ENCODE measurements at places on chromosomes 3 and 15. TPM values are rescaled to one million over a fixed set of nuclear protein-coding genes. Genes with fewer than 3 reads are reported as not detected.

Gene GLDN
- under 0.01 TPM for total RNA-seq

Gene BOC
- 5.3 TPM for total RNA-seq

GRCh38 chr3:12719541-12719940 lies 39.5 kb downstream of the TMEM40 start:
- H3K36me3 ChIP-seq = no peaks in the 10 kb centered on the region
- H3K27me3 ChIP-seq = no peaks in the 10 kb centered on the region
- 0 out of 2 replicates have a peak overlapping the region, but pooled peaks have one; percentile 28 for H3K4me3 ChIP-seq
- DNase-seq = no peak
- no peak overlapping the region for H3K27ac ChIP-seq

GRCh38 chr3:168095611-168096209 lies at the start of gene GOLIM4:
GOLIM4 (minus strand) TSS chr3:168095924; CDS start chr3:168095285, 639 bp downstream.
- DNase-seq = peak; percentile 97
- H3K4me3 ChIP-seq = peak within 1 kb of the TSS; percentile 74
- no peaks in the 10 kb centered on the region for H3K27me3 ChIP-seq
- H3K4me1 ChIP-seq = peaks cover 7% of the 10 kb centered on the region
- peak within 1 kb of the TSS; percentile 90 for H3K27ac ChIP-seq

- H3K36me3 ChIP-seq = no peaks in the 10 kb centered on the region
- H3K27me3 ChIP-seq = no peaks in the 10 kb centered on the region
- H3K27ac ChIP-seq = peak overlapping the region; percentile 86
- peaks cover 2% of the 10 kb centered on the region for H3K4me1 ChIP-seq
Observed at GRCh38 chr3:36679384-36680200, 84.8 kb downstream of the DCLK3 start.

GRCh38 chr15:40255033-40255432 lies 16.2 kb downstream of the PAK6 start:
- H3K4me3 ChIP-seq = no peak overlapping the region
- peaks cover 52% of the 10 kb centered on the region for H3K27me3 ChIP-seq
- no peaks in the 10 kb centered on the region for H3K36me3 ChIP-seq
- no peak overlapping the region for H3K27ac ChIP-seq
- H3K4me1 ChIP-seq = peaks cover 3% of the 10 kb centered on the region

DNA sequence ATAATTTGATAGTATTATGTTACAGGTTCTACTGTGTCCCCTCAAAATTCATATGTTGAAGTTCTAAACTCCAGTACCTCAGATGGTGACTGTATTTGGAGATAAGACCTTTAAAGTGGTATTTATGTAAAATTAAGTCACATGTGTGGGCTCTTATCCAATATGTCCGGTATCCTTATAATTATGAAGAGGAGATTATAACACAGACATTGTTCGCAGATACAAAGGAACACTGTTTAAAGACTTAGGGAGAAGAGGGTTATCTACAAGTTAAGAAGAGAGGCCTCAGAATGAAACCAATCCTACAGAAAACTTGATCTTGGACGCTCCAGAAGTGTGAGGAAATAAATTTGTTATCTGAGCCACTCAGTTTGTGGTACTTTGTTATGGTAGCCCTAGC lies 50.9 kb downstream of the DPH6 start:
- H3K4me1 ChIP-seq = 0 out of 2 replicates have a peak, but pooled peaks cover 2% of the 10 kb centered on the region
- no peak overlapping the region for H3K4me3 ChIP-seq
- no peaks in the 10 kb centered on the region for H3K36me3 ChIP-seq

DNA sequence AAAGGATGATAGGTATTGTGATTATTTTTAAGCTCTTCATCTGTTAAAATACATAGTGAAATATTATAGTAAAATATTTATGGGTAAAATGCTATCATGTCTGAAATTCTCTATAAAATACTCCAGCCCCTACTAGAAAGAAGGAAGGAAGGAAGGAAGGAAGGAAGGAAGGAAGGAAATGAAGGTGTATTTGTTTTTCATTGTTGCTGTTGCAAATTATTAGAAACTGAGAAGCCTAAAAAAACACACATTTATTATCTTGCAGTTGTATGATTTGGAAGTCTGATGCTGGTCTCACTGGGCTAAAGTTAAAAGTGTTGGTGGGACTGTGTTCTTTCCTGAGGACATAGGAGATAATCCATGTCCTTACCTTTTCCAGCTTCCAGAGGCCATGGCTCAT lies 47.6 kb upstream of the CLSTN2 start:
- H3K36me3 ChIP-seq = no peaks in the 10 kb centered on the region
- DNase-seq = no peak
- no peaks in the 10 kb centered on the region for H3K27me3 ChIP-seq
- no peaks in the 10 kb centered on the region for H3K4me1 ChIP-seq
- H3K27ac ChIP-seq = no peak overlapping the region

DNA sequence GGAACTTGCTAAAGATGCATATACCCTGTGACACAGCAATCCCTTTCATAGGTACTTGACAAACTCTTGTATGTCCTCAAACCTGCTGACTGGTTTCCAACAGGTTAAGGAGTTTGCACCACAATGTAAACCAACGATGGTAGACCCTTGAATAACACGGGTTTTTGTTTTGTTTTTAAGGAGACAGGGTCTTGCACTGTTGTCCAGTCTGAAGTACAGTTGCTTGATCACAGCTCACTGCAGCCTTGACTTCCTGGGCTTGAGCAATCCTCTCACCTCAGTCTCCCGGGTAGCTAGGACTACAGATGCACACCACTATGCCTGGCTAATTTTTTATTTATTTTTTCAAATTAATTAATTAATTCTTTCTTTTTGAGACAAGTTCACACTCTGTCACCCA lies 23.3 kb downstream of the SIN3A start:
- H3K4me1 ChIP-seq = peaks cover 6% of the 10 kb centered on the region
- H3K27me3 ChIP-seq = no peaks in the 10 kb centered on the region
- DNase-seq = no peak
- no peak overlapping the region for H3K4me3 ChIP-seq
- H3K27ac ChIP-seq = no peak overlapping the region
- peaks cover 21% of the 10 kb centered on the region for H3K36me3 ChIP-seq

DNA sequence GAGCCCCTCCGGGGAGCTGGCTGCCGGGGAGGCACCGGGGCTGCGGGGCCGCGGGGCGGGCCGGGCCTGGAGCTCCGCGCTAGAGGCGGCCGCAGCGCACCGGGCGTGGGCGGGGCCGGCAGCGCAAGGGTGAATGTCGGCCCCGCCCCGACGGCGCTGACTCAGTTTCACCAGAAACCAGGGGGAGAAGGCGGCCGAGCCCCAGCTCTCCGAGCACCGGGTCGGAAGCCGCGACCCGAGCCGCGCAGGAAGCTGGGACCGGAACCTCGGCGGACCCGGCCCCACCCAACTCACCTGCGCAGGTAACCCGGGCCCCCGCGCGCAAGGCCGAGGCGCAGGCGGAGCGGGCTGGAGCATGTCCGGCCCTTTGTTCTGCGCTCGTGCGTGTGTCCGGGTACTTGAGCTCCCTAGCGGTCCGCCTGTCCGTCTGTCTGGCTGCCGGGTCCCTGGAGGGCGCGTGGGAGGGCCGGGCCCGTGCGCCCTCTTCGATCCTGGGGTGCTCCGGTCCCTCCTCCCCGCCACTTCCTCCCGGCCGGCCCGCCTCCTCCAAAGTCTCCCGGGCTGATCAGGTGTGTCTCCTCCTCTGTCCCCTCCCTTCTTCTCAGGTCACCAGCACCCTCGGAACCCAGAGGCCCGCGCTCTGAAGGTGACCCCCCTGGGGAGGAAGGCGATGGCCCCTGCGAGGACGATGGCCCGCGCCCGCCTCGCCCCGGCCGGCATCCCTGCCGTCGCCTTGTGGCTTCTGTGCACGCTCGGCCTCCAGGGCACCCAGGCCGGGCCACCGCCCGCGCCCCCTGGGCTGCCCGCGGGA lies at the start of gene SPINT1:
Gene SPINT1, plus strand, starts transcription at position 164 of the 811 bp plus-strand sequence. Its CDS starts 507 bp downstream, at position 671.
- no peak for DNase-seq
- H3K27ac ChIP-seq = no peak within 1 kb of the TSS
- no peaks in the 10 kb centered on the region for H3K36me3 ChIP-seq
- 0 out of 2 replicates have a peak, but pooled peaks cover 3% of the 10 kb centered on the region for H3K4me1 ChIP-seq
- H3K4me3 ChIP-seq = peak within 1 kb of the TSS; percentile 26

- peak; percentile 23 for DNase-seq
- H3K4me3 ChIP-seq = no peak overlapping the region
- no peaks in the 10 kb centered on the region for H3K27me3 ChIP-seq
- no peak overlapping the region for H3K27ac ChIP-seq
Observed at GRCh38 chr3:190088890-190089289, 31.8 kb downstream of the P3H2 start.
